Activated CD4-positive, CD25-positive, alpha-beta regulatory T cell (primary cell): ENCODE measurements at places on chromosomes 1 and 21.
A peak's percentile ranks its signal among the peaks of the same experiment; 100 is the strongest.

GRCh38 chr21:29943885-29944284 is 4.1 kb upstream of the GRIK1 start:
- no peak for DNase-seq

GRCh38 chr1:218895064-218895587 is 278.6 kb upstream of the LYPLAL1 start:
- no peak for DNase-seq

- peak; percentile 23 for DNase-seq
Measured at GRCh38 chr1:29120947-29121485, 2.7 kb downstream of the TMEM200B start.

DNA sequence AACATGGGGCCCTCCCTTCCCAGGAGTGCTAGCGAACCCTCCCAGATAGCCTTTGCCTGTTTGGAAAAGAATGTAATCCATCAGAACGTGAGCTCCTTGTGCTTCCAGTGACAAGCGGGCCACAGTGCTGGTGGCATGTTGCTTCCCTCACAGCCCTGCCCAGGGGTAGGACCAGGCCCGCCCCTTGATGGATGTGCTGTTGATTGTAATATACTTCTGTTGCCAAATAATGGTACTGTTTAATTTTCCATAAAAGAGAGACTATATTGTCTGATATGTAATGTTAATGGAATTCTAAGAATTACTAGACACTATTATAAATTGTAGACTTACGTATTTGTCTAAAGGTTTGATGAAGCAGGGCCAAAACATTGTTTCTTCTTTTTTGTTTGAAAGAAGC is 16.4 kb downstream of the ATP5PO start:
- no peak for DNase-seq

- DNase-seq = no peak
Measured at GRCh38 chr1:199857516-199857915, 170.0 kb upstream of the NR5A2 start.
